ENCODE measurements at places on chromosomes 2 and 18.

DNA sequence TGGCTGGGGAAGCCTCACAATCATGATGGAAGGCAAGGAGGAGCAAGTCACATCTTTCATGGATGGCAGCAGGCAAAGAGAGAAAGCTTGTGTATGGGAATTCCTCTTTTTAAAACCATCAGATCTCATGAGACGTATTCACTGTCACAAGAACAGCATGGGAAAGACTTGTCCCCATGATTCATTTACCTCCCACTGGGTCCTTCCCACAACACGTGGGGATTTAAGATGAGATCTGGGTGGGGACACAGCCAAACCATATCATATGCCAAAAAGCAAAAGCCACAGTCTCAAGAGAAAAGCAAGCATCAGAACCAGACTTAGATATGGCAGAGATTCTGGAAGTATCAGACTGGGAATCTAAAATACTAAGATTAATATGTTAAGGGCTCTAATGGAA is 30.0 kb upstream of the SCRN3 start:
- DNase-seq, result no peak

DNA sequence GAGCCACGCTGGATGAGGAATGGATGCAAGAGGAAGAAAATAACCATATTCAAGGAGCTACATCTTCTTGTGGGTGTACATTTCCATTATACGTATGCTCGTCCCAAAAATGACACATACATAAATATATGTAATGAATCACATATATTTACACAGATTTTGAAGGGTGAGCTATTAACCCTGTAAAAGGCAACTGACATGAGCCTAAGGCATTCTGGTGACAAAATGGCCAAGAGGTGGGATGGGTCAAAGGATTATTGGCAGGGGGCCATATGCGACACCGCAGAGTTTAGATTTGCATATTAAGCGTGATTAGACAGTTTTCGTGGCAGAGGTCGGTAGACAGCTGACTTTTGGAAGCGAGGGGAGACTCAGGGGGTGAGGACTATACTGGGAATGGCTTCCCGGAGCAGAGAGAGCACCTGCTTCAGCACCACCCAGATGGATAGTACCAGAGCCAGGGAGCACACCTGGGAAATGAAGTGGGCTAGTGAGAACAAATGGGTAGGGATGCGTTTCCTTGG is 431 bp upstream of the CNRIP1 start:
- no peak for DNase-seq

DNA sequence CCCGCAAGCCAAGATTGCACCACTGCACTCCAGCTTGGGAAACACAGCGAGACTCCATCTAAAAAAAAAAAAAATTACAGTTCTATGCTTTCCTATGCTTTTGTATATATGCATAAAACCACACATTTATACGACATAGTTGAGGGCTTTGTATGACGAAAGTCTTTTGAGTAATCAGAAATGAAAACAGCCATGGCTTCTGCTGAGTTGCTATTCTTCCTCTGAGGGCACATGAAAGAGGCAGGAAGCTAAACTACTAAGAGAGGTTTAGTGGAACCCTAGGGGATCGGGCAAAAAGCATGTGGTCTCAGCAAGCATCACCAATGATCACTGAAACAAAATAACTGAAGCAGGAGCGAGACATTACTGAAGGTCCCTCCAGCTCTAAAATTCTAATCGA is 99.6 kb downstream of the ZAP70 start:
- no peak for DNase-seq

- DNase-seq, result no peak
Observed at GRCh38 chr2:64036034-64036705, 16.9 kb upstream of the VPS54 start.

- DNase-seq, result no peak
Observed at GRCh38 chr18:3209859-3210569, 9.8 kb downstream of the MYOM1 start.

DNA sequence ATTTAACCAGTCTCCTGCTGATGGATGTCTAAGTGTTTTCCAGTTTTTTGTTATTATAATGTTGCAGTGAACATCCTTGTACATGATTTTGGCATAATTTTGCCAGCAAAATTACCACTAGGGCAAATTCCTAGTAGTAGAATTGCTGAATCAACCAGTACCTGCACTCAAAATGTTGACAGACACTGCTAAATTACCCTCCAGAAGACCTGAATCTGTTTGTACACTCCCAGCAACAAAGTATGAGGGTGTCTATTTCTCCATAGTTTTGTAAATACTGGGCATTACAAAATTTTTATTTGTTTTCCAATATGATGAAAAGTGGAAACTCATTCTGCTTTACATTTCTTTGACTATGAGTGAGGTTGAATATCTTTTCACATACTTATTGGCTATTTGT is 11.2 kb upstream of the MAT2A start:
- no peak for DNase-seq

All from iPS DF 6.9 (cell line).